Activated CD4-positive, CD25-positive, alpha-beta regulatory T cell (primary cell): ENCODE measurements at places on chromosomes 6 and 20.

- no peak for DNase-seq
Observed at GRCh38 chr6:17393892-17394631, 667 bp downstream of the CAP2 start.

DNA sequence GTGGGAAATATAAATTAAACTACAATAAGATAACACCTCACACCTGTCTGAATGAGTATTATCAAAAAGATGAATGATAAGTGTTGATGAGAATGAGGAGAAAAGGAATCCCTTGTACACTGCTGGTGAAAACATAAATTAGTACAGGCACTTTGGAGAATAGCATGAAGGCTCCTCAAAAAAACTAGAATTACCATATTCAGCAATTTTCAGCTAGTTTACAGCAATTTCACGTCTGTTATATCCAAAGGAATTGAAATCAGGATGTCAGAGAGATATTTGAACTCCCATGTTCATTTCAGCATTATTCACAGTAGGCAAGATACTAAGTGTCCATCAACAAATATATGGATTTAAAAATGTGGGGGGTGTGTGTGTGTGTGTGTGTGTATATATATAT lies 292.6 kb downstream of the CLVS2 start:
- no peak for DNase-seq

DNA sequence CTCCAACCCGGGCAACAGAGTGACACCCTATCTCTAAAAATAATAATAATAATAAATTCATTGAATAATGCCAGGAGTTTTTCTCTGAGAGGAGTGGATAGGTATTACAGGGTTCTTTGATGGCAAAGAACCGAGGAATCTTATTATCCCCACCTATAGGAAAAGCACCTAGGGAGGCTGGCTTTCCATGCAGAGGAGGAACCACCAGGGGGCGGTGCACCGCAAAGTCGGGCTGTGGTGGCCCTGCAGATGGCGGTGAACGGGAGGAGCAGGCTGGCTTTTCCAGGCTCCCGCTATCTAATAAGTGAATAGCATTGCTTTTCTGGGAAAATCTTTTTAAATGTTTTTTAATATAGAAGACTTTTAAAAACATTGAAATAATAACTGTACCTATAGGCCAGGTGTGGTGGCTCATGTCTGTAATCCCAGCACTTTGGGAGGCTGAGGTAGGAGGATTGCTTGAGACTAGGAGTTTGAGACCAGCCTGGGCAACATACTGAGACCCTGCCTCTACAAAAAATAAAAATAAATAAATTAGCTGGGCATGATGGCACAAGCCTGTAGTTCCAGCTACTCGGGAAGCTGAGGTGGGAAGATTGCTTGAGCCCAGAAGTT lies 864.2 kb downstream of the KIF16B start:
- no peak for DNase-seq

DNA sequence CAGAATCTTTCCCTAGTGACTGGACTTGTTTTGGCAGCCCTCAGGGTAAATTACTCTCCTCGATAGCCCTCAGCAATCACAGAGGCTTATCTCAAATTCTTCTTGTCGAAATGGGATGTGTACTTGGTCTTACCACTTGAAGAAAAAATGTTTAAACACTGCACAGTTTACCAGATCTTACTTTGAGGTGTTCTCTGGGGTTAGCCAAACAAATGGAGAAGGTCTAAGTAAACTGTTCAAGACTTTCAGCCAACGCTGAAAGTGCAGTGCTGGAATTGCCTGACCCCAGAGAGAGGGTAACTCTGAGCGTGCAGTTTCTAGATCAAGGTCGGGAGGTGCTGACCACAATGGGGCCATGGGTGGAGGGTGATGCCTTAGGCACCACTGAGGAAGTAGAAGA lies 39.2 kb downstream of the MYLIP start:
- no peak for DNase-seq

DNA sequence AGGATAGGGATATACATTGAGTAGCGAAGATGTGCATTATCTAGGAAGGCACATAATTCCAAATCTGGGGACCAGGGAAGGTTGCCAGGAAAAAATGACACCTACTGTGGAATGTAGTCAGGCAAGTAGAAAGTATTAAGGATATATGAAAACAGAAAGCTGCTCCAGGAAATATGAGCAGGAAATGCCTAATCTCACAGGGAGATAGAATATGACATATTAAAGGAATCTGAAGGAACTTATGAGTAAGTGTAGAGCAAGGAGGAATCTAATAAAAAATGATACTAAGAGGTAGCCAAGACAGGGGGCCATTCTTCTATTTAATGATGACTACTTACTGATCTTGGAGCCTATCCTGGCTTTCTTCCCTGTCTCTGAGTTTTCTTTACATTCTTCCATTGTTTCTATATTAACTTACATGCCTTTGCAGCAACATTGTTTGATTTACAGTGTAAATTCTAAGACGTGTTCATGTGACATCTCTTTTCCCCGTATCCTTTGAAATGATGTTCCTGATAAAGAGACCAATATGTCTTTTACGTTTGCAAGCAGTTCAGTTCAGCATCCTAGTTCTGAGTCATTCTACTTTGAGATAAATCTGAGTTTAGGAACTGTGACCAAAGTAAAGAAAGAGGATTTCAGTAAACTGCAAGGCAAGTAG lies 58.6 kb downstream of the TINAG start:
- DNase-seq, result no peak

- no peak for DNase-seq
Observed at GRCh38 chr20:44754554-44754953, 8.9 kb downstream of the KCNK15 start.

- DNase-seq, result no peak
Observed at GRCh38 chr6:142387997-142388815, 86.4 kb downstream of the ADGRG6 start.

DNA sequence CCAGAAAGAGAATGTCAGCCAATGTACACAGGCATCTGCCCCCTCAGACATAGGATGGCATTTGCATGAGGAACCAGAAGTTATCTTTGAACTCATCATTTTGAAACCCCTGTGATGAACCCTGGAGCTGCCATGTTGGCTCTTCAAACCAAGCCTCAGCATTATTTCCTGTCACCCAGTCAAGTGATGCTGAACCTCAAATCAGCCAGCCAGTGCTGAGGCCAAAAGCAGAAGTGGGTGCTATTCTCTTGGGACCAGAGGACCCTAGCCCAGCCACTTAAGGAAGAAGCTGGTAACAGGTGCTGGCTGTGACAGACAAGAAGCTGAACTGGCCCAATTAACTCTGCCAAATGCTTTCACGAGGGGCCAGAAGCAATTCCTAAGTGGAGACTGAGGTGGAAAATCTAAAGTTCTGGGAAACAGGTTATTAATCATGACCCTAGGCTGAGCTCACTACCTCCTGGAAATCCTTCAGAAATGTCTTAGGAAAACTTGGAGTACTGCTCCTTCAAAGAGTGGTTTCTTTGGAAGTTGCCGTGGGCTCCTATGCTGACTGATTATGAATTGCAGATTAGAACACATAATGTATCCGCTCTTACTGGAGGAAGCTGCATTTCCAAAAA lies 4.0 kb downstream of the PKIG start:
- DNase-seq, result no peak

GRCh38 chr6:156160007-156160794 lies 617.0 kb upstream of the ARID1B start:
- no peak for DNase-seq

DNA sequence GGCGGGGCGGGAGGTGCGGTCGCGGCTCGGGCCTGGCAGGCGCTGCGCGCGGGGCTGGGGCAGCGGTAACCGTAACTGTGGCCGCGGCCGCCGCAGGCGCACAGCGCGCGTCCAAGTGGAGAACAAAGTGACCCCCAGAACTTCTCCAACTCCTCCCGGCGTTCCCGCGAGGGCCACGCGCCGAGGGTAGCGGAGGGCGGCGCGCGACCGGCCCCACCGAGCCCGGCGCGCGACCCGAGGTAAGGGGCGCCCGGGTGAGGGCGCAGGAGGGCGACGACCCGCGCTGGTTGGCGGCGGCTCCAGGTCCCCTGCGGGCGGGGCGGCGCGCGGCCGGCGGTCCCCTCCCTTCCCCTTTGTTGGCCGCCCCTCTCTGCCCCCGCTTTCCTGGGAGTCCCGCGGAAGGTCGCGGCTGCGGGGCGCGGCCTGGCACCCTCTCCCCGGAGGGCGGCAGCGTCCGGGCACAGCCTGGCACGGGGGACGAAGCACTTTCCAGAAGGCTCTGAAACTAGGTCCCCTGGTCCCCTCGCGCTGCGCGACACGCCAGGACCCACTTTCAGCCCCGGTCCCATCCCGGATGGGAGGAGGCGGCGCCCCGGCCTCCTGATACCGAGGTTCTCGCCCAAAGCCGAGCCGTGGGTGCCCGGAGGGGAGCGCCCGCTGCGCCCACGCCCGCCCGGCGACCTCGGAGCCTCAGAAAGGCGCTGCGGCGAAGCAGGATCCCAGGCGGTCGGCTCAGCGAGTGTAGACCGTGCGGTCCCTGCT lies at the start of gene TIAM2:
Gene TIAM2, plus strand, starts transcription at position 62 of the 762 bp plus-strand sequence. CDS start 133,909 bp downstream, outside the sequence.
- no peak for DNase-seq

DNA sequence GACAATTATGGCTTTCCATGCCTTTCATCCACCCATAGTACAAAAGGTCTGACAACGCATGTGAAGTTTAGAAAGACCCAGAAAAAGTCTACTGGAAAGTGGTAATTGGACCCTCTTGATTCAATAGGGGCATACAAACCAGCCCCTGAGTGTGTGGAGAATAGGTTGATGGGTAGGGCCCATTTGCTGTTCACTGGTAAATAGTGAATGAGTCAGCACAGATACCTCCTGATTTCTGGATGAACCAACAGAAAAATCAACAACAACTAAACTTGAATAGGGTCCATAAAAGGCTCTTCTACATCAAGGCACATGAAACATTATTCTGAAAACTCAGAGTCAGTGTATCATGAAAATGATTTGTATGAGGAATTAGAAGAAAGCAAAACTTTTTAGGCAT lies 235.4 kb upstream of the SLC35B3 start:
- DNase-seq, result no peak

- DNase-seq, result no peak
Observed at GRCh38 chr6:35962779-35963560, 42.1 kb upstream of the SRPK1 start.

- no peak for DNase-seq
Observed at GRCh38 chr6:158050955-158051354, 69.3 kb downstream of the SYNJ2 start.

DNA sequence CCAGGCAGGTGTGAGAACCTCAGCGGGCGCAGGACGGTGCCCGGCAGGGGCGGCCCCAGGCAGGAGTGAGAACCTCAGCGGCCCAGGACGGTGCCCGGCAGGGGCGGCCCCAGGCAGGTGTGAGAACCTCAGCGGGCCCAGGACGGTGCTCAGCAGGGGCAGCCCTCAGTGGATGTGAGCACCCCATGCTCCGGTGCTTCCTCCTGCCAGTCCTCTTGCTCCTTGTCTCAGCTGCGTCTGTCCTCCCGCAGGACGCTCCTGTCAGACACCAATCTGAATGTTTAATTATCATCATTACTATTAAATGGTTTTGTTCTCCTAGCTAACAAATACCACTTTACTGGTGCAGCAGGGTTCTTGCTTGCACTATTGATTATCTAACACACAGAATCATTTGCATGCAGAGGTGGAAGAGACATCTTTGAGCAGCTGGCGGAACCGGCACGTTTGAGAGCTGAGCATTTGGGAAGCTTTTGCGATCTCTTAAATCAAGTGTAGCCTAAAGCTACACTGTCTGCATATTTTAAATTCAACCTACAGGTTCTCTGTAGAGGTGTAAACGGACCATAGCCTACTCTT lies 39.4 kb upstream of the DACT2 start:
- no peak for DNase-seq

DNA sequence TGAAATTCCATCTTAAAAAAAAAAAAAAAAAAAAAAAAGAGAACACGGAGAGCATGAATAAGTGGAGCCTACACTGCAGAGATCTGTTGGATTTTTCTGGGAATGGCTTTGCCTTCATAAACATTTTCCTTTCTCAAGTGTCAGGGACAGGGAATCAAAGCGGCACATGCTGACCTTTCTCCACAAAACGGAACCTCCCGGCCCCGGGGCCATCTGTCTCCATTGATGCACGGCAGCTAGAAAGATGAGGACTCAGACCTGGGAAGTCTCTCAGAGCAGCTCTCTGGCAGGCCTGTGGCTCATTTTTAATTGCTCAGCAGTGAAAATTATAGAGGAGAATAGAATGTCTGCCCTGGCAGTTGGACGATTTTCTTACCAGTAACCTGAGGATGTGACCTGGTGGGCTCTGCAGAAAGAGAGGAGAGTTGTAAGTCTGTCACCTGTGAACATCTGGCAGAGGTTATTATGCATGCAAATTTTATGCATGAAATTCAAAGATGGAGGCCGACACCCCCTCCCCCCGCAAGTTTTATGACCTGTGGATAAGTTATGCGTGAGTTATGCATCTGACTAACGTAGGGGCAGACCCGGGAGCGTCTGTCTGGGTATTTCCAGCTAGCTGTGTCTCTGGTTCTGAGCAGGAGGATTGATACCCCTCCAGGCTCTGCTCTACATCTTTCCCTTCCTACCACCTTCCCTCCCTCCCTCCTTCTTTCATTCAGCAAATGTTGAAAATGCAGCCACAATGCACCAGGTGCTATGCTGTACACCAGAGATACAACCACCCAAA lies 352.5 kb downstream of the CDH26 start:
- no peak for DNase-seq

GRCh38 chr6:132122871-132123270 lies 171.7 kb upstream of the CCN2 start:
- DNase-seq, result no peak

DNA sequence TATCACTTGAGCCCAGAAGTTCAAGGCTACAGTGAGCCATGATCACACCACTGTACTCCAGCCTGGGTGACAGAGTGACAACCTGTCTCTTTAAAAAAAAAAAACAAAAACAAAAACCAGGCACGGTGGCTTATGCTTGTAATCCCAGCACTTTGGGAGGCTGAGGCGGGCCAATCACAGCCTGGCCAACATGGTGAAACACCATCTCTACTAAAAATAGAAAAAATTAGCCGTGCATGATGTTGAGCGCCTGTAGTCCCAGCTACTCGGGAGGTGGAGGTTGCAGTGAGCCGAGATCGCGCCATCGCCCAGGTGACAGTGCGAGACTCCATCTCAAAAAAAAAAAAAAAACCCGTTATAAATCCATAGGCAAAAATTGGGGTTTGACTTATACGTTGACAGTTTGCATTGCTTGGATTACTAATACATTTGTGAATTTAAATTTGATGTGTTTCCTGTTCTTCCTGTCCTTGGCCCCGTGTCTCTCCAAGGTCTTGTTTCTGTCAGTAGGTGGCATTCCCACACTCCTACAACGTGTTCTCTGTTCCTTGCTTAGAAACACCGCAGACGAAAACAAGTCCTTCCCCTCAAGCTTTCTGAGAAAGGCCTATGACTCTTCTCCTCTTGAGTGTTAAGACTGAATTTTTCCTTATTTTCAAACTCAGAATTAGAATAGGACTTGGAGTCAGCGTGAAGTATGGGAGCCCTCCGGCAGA lies 147.0 kb downstream of the DTNBP1 start:
- DNase-seq, result no peak

DNA sequence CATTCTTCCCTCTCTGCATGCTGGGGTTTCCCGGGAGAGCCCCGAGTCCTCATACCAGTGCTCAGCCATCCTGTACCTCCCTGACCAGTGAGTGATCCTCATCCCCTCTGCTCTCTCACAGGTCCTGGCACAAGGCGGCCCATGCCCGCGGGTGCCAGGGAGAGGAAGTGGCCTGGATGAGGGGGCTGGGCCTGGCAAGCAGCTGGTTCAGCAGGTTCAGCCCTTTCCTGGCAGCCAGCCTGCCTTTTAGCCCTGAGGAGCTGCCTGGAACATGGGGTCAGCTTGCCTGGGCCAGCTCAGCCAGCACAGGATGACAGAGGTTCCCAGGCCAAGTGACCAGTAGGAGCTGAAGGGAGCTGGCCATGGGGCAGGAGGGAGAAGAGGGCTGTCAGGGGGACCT lies 10.9 kb downstream of the MOCS1 start:
- DNase-seq, result no peak
